Activated naive CD4-positive, alpha-beta T cell treated with anti-CD3 and anti-CD28 coated beads, Interleukin-2, amount 50 U/mL, for 16 hours (primary cell): ENCODE measurements at places on chromosomes 5 and 9.

DNA sequence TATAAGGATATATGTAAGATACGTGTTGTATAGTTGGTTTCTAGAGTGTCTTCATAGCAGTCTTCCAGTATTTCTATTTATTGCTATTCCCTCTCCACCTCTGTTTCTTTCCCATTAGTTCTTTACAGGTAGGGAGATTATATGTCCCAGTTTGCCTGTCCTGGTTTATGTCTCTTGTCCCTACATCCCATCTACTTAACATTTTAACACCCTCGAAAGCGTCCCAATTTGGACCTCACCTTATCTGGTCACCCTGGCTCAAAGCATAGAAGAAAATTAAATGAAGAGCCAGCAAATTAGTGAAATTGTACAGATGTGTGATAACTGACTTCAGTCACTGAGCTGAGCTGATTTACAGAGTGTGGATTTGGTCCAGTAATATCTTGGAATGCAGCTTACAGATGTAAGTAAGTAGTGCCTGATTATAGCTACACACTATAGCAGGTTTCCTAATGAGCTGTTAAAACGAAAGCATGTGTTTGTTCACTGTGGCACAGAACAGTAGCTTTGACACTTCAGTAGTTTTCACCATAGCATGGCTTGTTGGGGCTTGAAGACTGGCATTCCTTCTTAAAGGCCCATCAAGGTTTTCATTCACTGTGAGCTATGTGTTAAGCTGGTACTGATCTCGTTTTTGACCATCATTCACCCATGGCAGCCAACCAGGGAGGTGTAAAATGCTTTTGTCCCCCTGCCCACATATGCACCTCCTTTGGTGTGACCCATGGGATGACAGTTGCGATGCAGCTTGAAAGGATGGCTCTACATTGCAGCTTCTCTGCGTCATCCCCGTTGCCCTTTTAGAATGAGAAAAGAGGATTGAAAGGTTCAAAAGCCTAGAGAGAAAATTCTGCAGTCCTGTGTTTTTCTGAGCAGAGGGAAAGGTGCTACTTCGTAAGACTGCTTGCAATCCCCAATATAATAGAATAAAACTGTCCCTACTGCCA, 192.1 kb upstream of the DMRT1 start:
- no peak for DNase-seq

DNA sequence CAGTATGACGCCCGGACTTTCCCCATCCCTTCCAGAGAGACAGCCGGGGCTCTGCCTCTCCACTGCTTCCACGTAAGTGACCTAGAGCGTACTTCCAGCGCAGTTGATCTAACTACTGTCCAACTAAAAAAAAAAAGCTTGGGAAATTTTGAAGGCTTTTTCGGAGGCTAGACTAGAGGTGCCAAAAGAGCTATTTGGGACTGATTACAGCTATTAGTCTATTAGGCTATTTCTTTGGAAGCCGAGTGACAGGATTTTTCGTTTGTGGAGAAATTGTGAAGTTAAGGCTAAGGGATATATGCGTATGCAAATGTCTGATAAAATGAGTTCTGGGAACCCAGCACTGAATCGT, 1.5 kb downstream of the CCNO start:
- no peak for DNase-seq

GRCh38 chr5:154519359-154519758, 41.3 kb upstream of the HAND1 start:
- no peak for DNase-seq

DNA sequence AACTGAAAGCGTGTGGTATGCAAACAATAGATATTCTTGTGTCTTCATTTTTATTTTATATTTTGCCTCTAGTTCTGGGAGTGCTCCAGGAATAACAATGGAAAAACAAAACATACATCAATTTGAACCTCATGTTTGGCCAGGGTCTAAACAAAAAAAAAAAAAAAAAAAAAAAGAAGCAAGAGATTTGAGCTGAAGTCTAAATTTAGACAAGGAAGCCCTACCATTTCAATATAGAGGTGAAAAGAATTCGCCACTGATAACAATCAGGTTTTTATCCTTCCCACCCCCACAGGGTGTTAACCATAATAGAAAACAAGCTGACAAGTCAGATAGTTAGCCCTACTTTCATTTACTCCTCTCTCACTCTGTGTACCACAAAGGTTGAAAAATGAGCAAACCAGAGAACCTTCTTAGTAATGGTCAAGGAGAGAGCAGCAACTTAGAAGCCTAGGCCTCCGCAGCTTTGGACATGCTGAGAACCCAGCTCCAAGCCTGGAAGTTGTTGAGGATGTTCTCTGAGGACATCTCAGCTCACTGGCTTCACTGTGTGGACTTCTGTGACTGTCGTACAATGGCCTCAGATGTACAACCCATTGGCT, 118.2 kb upstream of the HMHB1 start:
- no peak for DNase-seq

GRCh38 chr5:154315196-154315595, 124.7 kb downstream of the GALNT10 start:
- DNase-seq = no peak

DNA sequence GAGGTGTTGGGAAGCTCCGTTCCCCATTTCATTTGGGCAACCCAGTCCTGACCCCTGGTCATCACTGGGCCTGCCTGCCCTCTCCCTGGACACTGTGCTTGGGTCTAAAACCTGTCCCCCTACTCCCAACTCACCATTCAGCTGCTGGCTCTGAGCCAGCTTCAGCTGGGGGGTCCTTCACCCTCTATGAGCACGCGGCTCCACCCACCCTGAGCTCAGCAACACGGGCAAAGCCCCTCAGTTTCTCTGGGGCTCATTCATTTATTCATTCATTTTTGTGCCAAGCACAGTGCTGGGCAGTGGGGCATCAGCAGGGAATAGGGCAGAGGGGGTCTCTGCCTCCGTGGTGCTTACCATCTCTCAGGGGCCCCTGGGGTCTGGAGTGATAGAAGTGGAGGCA, 199.8 kb upstream of the MVB12B start:
- no peak for DNase-seq

DNA sequence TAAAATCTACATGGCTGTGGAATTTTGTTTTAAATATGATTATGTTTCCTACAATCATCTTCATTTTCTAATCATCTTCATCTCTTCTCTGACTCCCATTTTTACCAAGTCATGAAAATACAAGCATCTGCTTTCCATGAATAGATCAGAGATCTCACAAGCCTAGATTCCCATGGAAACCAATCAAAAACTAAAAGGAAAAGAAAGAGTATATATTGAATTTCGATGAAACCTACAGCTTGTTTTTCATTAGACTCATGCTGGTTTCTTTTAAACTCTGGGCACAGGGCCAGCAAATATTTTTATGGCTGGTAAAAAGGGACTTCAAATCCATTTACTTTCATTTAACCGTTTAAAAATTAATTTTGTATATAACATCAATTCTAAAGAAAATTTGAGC, 51.2 kb downstream of the INVS start:
- DNase-seq = no peak

DNA sequence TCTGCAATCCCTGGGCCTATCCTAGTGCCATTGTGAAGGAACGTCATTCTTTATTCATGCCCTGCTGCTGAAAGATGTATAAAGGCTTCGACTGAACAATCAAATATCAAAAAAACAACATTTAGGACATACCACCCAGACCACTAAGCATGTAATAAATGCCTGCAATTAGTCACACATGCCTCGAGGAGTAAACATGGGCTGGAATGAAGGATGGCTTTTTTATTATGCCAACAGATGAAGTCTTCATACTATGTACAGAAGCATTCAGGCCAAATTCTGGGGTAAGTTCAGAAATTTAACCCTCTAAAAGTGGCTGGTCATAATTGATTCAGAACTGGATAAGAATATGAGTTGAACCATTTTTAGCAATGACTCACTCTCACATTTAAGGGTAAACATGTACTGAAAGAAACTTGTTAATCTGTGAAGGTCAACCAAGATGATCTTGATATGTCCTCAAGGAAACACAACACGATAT, 38.1 kb downstream of the FAM240B start:
- no peak for DNase-seq

- no peak for DNase-seq
These were observed 5.5 kb downstream of the OBP2A start for GRCh38 chr9:135551456-135551855.
